Activated CD4-positive, CD25-positive, alpha-beta regulatory T cell treated with anti-CD3 and anti-CD28 coated beads, Interleukin-2, amount 50 U/mL, for 24 hours (primary cell): ENCODE measurements at places on chromosomes 5 and 9.

GRCh38 chr9:37156781-37157356 is 36.5 kb downstream of the ZCCHC7 start:
- peak; percentile 94 for ATAC-seq

- no peak for ATAC-seq
Observed at GRCh38 chr9:80223897-80224296, 652.1 kb downstream of the TLE4 start.

- no peak for ATAC-seq
Observed at GRCh38 chr5:10789726-10790125, 28.7 kb upstream of the DAP start.

GRCh38 chr9:127915801-127916719 is 781 bp downstream of the ST6GALNAC4 start:
- no peak for ATAC-seq

DNA sequence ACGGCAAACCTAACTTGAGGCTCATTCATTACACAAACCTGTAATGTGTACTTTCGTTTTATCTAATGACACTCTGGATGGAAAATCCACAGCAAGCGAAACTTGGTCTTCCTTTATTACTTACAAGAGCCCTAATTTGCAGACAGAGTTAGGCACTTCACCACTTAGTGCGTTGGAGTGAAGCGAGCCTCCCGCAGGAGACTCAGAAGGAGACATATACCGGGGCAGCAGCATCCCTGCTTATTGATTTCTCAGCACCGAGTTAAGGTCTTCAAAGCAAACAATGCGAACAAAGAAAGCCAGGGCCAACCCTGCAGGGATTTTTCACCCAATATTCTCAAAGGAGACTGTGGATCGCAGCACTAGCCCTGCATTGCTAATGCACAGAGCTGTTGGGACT is 28.6 kb downstream of the LSM11 start:
- no peak for ATAC-seq

- no peak for ATAC-seq
Observed at GRCh38 chr5:16891033-16891432, 45.1 kb downstream of the MYO10 start.

GRCh38 chr9:108186642-108187395 is 669.0 kb downstream of the ACTL7B start:
- ATAC-seq: no peak

DNA sequence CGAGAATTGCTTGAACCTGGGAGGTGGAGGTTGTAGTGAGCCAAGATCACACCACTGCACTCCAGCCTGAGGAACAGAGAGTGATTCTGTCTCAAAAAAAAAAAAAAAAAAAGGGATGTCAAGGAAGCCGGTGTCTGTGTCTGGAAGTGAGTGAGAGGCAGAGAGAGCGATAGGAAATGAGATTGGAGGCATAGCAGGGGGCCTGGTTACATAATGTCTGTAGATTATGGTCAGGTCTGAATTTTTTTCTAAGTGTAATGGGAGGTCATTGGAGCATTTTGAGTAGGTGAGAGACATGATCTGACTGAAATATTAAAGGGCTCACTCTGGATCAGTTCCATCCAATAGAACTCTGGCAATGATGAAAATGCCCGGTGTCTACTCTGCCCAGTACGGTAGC is 40.4 kb upstream of the CTNNA1 start:
- ATAC-seq: no peak

DNA sequence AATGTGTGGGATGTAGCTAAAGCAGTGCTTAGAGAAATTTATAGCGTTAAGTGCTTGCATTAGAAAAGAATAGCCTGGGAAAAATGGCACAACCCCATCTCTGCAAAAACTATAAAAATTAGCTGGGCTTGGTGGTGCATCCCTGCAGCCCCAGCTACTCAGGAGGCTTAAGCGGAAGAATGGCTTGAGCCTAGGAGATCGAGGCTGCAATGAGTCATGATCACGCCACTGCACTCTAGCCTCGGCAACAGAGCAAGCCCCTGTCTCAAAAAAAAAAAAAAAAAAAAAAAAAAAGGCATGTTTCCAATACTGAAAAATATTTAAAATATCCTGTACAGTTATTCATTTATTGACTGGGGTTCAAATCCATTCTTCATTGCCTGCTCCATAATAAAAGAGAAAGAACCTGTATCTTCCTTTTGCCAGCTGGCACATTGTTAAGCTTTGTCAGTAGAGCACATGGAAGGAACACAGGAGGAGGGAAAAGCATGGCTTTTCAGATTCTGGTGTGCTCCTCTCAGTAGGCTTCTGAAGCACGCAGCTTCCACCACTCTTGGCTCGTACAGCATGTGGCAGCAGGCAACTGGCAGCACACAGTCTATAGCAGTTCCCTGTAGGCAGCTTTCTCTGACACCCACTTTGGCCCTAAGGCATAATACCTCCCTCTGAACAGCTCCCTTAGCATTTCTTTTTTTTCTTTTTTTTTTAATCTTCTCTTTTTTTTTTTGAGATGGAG is 73.5 kb downstream of the TRIM36 start:
- ATAC-seq: peak; percentile 27

DNA sequence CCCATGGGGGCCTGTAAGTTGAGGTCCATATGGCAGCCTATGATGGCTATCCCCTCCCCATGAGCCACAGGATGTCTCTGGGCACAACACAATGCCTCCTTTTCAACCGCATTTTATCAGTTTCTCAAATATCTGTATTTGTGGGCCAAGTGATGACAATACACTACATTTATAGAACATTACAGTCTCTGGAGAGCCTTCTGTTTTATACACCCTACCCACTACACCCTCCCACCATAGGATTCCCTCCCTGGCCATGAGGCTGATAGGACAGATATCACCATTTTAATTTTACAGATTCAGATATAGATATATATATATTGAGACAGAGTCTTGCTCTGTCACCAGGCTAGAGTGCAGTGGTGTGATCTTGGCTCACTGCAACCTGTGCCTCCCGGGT is 236.8 kb downstream of the ENC1 start:
- ATAC-seq: no peak

GRCh38 chr5:53478411-53479044 is 1.9 kb upstream of the FST start:
- no peak for ATAC-seq

GRCh38 chr9:126608551-126608950 is 5.2 kb upstream of the LMX1B start:
- no peak for ATAC-seq

GRCh38 chr5:149464796-149465489 is 85.9 kb upstream of the IL17B start:
- ATAC-seq: no peak

- no peak for ATAC-seq
Observed at GRCh38 chr9:35110327-35110761, 5.3 kb downstream of the ATOSB start.

GRCh38 chr5:166262395-166262794 is 2029.0 kb upstream of the WWC1 start:
- ATAC-seq: no peak

- ATAC-seq: no peak
Observed at GRCh38 chr5:38613992-38614836, 57.8 kb upstream of the LIFR start.

- no peak for ATAC-seq
Observed at GRCh38 chr5:84382363-84383295, 2.1 kb downstream of the EDIL3 start.

GRCh38 chr9:108515856-108516255 is 339.9 kb downstream of the ACTL7B start:
- ATAC-seq: no peak

GRCh38 chr9:105760053-105760452 is 65.7 kb downstream of the TMEM38B start:
- ATAC-seq: no peak

- no peak for ATAC-seq
Observed at GRCh38 chr9:69198521-69199220, 24.6 kb downstream of the TJP2 start.

- no peak for ATAC-seq
Observed at GRCh38 chr9:124949387-124949786, 8.5 kb upstream of the GOLGA1 start.

- no peak for ATAC-seq
Observed at GRCh38 chr9:792331-793260, 48.9 kb upstream of the DMRT1 start.

DNA sequence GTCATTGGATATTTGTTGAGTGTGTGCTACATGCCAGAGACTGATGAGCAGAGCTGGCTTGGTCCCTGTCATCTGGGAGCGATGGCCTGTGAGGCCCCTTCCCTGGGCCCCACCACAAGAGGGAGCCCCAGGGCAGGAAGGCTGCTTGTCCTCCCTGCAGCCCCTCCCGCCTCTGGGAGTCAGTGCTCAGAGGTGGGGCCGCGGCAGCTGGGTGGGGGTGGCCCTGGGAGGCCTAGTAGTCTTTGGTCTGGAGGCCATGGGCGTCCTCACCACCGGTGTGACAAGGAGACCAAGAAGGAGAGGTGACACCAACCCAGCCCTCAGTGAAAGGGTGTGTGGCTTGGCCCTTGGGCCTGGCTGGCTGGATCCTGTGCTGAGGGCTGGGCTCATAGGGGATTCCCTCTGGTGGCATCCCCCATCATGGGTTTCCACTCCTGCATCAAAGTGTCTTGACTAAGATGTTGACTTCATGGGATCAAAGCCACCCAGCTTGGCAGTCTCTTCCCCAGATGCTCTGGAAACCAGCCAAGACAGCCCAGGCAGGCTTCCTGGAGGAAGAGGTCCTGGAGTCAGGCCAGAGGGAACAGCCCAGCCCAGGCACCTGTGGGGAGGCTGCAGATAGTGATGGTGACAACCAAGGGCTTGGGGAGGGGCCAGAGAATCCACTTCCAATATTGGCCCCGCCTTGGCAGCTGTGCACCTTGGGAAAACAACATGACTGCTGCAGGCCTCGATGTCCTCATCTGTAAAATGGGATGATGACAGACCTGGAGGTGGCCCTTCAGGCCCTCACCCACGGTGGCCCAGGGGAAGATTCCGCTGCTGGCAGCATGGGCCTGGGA is 166.7 kb downstream of the GAPVD1 start:
- ATAC-seq: no peak

GRCh38 chr5:51379331-51379700 is 3.9 kb upstream of the ISL1 start:
- ATAC-seq: no peak

- ATAC-seq: no peak
Observed at GRCh38 chr9:116857321-116857720, 170.2 kb downstream of the TRIM32 start.

DNA sequence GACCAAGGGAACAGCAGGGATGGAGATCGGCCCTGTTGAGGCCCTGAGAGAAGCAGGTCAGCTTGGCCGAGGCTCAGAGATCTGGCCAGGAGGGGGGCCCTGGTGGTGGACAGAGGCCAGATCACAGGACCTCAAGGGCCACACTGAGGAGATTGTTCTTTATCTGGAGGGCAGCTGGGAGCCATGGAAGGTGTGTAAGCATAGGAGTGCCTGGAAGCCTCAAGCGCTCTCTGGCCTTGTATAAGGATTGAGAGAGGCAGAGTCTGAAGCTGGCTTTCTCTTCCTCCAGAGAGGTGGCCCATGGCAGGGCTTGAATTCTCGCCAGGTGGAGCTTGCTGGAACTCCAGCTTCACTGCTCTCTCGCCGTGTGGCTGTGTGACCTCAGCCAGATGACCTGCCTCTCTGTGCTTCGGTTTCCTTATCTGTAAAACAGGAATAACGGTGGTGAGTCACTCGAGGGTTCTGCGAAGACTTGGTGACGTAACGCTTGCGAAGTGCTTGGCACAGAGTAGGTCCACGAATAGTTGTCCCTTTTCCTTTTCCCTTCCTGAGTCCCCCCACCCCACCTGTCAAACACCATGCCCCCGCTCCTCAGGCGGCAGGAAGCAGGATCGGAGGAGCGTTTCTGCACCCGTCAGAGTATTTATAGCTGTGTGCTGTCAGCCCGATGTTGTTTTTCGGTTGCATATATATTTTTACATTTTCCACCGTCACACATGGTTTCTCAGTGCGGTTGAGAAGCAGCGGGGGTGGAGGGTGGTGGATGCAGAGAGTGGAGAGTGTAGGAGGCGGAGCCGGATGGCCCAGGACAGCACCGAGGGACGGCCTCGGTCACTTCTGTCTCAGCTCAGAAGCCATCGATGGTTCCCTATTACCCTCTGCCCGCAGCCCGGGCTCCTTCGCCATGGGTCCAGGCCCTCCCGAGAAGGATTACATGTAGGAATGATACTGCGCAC is 17.0 kb upstream of the CRB2 start:
- peak; percentile 77 for ATAC-seq

- no peak for ATAC-seq
Observed at GRCh38 chr5:86463339-86463738, 154.4 kb upstream of the COX7C start.

- ATAC-seq: no peak
Observed at GRCh38 chr5:73856997-73857396, 231.0 kb downstream of the ARHGEF28 start.

DNA sequence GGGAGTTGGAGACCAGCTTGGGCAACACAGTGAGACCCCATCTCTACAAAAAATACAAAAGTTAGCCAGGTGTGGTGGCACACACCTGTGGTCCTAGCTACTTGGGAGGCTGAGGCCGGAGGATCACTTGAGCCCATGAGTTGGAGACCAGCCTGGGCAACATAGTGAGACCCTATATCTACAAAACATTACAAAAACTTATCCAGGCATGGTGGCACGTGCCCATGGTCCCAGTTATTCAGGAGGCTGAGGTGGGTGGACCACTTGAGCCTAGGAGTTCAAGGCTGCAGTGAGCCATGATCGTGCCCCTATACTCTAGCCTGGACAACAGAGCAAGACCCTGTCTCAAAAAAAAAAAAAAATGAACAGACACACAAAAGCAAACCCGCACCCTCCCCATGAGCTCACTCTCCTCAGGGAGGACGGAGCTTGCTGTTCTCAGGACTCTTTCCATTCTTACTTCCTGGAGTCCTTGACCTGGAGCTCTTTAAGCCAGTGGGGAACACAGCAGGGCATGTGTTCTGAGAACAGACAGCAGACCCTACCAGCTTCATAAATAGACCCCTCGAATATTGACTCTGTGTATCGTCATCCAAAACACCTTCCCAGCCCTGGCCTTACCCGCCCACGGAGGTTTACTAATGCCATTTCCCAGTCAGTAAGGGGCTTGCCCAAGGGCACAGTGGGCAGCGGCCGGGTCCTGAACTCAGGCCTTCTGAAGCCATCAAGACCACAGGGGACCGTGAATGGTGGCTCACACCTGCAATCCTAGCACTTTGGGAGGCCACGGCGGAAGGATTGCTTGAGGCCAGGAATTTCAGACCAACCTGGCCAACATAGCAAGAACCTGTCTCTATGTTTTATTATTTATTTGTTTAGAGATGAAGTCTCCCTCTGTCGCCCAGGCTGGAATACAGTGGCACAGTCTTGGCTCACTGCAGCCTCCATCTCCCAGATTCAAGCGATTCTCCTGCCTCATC is 11.1 kb downstream of the PTGES2 start:
- no peak for ATAC-seq
